ENCODE measurements at places on chromosomes 4 and X. TPM values are rescaled to one million over a fixed set of nuclear protein-coding genes. Genes with fewer than 3 reads are reported as not detected.

The ARHGAP36 gene
- total RNA-seq = not detected

The SPANXB1 gene
- not detected for total RNA-seq

The DACH2 gene
- total RNA-seq = not detected

The ERAS gene
- not detected for total RNA-seq

The RBM46 gene
- 0.20 TPM for total RNA-seq

The PCDH7 gene
- total RNA-seq = 30.1 TPM

The ARAP2 gene
- 1.1 TPM for total RNA-seq

The CYSLTR1 gene
- total RNA-seq = not detected

The GABRG1 gene
- not detected for total RNA-seq

The KIT gene
- 2.6 TPM for total RNA-seq

The SAGE1 gene
- not detected for total RNA-seq

The NIPAL1 gene
- not detected for total RNA-seq

The CFAP99 gene
- total RNA-seq = not detected

The GPR173 gene
- 2.6 TPM for total RNA-seq

The DNAAF6 gene
- total RNA-seq = not detected

The FGD1 gene
- total RNA-seq = 16.8 TPM

The FAM114A1 gene
- 185 TPM for total RNA-seq

The PRRG1 gene
- 23.4 TPM for total RNA-seq

The PAGE4 gene
- total RNA-seq = not detected

The MAGEC2 gene
- total RNA-seq = not detected

The TEX13B gene
- not detected for total RNA-seq

The SLITRK4 gene
- 2.2 TPM for total RNA-seq

The CCNA2 gene
- 6.1 TPM for total RNA-seq

The SRPX2 gene
- total RNA-seq = 160 TPM

The FATE1 gene
- total RNA-seq = 0.75 TPM

The CSAG2 gene
- not detected for total RNA-seq

The STAG2 gene
- 33.1 TPM for total RNA-seq

The MAGEA8 gene
- total RNA-seq = not detected

The NEXMIF gene
- not detected for total RNA-seq

The WDFY3 gene
- total RNA-seq = 56.8 TPM

The BEND4 gene
- not detected for total RNA-seq

The PAK3 gene
- total RNA-seq = 0.12 TPM

The DTHD1 gene
- total RNA-seq = not detected

The LGI2 gene
- total RNA-seq = 0.25 TPM

The ADH1A gene
- total RNA-seq = not detected

The ACOX3 gene
- 28.8 TPM for total RNA-seq

The CT45A3 gene
- not detected for total RNA-seq

The TMEM150C gene
- total RNA-seq = 4.2 TPM

The YTHDC1 gene
- 22.7 TPM for total RNA-seq

The PAGE5 gene
- total RNA-seq = not detected

Data from cardiac ventricle fibroblast (primary cell).